ENCODE measurements at places on chromosomes 7 and 10. TPM values are rescaled to one million over a fixed set of nuclear protein-coding genes. Genes with fewer than 3 reads are reported as not detected.
A peak's percentile ranks its signal among the peaks of the same experiment; 100 is the strongest.

- DNase-seq: peak; percentile 52
Measured at GRCh38 chr7:100119970-100120732, 717 bp downstream of the CNPY4 start.

The PDGFA gene
- 20.0 TPM for total RNA-seq

The RPEL1 gene
- not detected for total RNA-seq

GRCh38 chr10:20132816-20133215, 316.6 kb downstream of the PLXDC2 start:
- DNase-seq: no peak

DNA sequence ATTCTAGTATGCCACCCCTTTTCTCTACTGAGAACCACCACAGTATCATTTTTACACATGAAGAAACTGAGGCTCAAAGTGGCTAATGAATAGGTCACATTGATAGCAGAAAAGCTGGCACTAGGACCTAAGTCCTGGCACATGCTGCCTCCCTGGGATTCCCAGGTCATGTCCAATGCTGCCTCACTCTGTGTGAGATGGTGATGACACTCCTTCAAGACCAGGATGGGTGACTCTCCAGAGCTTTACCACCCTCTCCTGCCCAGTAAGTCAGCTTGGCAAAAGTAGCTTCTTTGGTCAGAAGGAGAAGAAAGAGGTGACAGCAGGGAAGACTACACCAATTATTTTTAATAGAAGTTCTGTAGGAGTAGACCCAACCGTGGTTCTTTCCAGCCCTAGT, 13.3 kb upstream of the AKR1B10 start:
- no peak for DNase-seq

- no peak for DNase-seq
Measured at GRCh38 chr7:138449580-138449979, 10.5 kb upstream of the TRIM24 start.

The NUDT13 gene
- 4.1 TPM for total RNA-seq

DNA sequence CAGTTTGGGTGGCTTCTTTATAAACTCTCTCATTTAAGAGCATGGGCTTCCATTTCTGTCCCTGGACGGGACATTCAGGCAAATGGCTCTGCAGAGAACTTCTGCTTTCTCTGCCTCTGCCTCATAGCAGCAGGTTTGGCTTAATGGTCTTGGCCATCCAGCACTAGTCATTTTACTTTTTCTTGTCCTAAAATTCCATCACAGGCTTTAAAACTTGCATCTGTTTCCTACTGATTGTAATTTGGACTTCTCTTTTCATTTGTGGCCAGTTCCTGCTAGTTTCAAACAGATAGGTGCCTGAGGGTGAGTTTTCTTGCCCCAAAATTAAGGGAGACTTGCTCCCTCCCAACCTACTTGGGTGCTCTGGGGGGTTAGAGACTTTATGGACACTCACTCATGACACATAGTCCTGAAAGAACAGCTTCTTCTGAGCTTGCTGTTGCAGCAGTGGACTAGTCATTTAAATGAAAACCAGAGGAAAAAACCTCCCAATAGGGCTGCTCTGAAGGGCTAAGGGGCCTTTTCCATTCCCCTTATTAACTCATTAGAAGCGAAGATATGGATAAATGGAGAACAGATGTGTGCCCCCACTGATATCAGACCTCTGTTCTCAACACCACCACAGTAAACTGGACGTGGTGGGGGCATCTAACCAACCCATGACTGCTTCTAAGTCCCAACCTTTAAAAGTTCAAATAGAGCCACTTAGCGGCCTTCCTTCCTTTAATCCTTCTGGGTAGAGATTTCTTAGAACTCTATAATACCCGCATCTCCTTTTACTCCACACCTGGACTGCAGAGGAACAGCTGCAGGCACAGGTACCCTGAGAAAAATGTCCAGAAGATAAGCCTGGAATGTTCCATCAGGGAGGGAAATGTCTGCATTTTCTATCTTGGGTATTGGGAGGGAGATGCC, 38.8 kb downstream of the SVOPL start:
- DNase-seq: no peak

DNA sequence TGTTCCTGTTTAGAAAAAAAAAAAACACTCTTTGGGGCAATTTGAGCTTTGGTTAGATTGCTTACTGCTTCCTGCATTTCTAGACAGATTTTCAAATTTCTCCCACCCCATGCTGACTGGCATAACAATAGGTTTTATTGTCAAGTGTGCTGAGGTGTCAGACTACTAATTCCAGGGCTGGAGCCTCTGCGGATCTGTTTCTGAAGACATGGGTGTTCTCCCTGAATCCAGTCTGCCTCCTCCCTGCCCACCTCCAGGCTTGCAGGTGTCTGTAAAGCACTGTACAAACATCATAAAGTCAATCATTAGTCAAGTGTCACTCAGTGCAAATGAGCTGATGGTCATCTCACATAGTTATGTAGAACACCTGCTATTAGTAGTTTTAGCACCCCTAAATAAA, 292.4 kb downstream of the GATA3 start:
- DNase-seq: no peak

The CABCOCO1 gene
- total RNA-seq: 0.54 TPM

The IL6 gene
- total RNA-seq: 3.7 TPM

The THSD7A gene
- 4.2 TPM for total RNA-seq

DNA sequence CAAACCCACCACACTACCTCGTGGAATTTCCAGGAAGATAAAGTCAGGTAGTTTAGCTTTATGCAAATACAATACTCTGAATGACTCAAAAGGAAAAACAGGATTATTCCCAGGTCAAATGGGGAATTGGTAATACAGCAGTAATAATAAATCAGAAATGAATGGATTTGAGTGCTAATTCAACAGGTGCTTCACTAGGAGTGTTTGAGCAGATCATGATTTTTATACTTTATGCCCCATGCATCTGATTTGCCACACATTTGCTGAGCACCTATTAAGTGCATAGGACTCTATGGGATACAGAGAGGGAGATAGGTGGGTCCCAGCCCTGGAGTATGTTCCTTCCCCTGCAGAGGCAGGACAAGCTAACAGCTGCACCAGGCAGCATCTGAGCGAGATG, 381.4 kb upstream of the PODXL start:
- DNase-seq: no peak

The SFRP5 gene
- 0.22 TPM for total RNA-seq

DNA sequence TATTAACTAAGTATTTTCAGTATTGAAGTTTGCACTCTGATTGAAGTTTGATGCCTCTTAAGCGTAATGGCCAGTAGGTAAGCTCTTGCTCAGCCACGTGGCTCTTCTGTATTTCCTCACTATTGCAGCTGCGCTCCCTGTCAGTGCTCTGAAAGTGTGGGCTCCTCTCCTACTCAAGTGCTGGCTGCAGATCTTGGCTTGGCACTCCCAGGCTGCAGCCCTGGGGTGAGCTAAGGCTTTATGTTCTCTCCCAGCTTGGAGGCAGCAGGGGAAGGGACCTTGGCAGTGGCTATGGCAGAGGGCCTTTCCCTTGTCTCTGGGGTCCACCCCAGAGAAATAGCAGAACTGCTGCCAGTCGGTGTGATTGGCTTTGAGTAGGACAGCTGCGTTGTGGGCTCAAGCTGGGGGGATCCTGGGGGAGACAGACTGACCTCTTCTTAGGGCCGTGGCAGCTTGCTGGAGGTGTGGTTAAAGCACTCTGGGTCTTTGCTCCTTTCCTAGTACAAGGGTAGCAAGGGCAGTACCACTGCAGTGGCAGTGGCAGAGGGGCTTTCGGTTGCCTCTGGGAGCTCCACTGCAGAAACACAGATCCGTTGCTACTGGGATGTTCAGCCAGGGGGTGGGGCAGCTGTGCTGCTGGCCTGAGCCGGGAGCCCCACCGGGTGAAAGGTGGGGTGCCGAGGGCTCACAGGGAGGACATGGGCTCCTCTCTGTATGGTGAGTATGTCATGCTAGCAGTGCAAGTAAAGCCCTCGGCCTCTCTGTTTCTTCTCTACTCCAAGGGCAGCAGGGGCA, 100.5 kb downstream of the GLCCI1 start:
- peak; percentile 46 for DNase-seq

DNA sequence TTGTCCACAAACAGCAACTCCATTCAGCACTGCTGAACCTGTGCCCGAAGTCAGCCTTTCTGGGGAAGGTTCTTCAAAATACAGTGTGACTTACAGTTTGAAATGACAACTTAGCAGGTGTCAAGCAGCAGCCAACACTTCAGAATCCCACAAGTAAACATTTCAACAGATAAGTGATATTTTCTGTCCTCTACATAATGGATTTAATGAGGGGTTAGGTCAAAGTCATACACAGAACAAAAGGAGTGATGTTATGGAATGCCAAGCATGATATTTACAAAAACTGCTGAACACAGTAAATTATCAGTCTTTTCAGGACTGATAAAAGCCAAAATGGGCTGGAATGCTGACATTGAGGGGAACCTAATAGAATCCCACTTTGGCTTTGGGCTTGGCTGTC, 77.6 kb upstream of the JAZF1 start:
- no peak for DNase-seq

The ANXA8 gene
- 0.40 TPM for total RNA-seq

- DNase-seq: no peak
Measured at GRCh38 chr7:13508586-13508985, 480.9 kb downstream of the ETV1 start.

- DNase-seq: no peak
Measured at GRCh38 chr7:30255064-30255769, 29.2 kb upstream of the ZNRF2 start.

GRCh38 chr7:87687653-87688254, 59.6 kb downstream of the RUNDC3B start:
- no peak for DNase-seq

DNA sequence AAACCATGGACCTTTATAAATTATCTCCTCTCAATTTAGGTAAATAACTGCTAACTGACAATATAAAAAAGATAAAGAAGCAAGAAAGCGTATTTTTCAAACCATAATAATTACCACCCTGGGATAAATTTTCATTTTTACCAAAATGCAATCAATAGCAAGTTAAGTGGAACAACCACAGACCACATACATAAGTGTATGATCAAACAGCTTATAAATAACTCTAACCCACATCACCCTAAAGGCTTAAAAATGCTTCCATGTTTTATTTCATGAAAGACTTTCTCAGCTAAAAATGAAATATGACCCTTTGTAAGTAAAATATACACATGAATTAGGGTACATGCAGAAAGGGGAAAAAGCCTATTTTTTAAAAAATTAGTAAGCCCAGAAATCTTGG, 156.5 kb downstream of the SGMS1 start:
- no peak for DNase-seq

- DNase-seq: no peak
Measured at GRCh38 chr7:84372155-84372621, 177.6 kb upstream of the SEMA3A start.

GRCh38 chr7:45455662-45456061, 118.5 kb upstream of the ADCY1 start:
- no peak for DNase-seq

The SPDYE11 gene
- total RNA-seq: not detected

- peak; percentile 21 for DNase-seq
Measured at GRCh38 chr10:23818484-23818883, 379.6 kb downstream of the OTUD1 start.

- DNase-seq: peak; percentile 84
Measured at GRCh38 chr10:79112881-79113431, 44.2 kb downstream of the ZMIZ1 start.

The LRRC18 gene
- total RNA-seq: not detected

GRCh38 chr10:652233-652632, 37.2 kb downstream of the DIP2C start:
- no peak for DNase-seq

The GALNT11 gene
- total RNA-seq: 87.6 TPM

Measured in thyroid gland (tissue), 4 donors.